ELR (cell line): ENCODE measurements at places on chromosomes 5 and 9.
A peak's percentile ranks its signal among the peaks of the same experiment; 100 is the strongest.

- peak; percentile 89 for DNase-seq
Observed at GRCh38 chr5:172716796-172717313, 54.1 kb downstream of the DUSP1 start.

DNA sequence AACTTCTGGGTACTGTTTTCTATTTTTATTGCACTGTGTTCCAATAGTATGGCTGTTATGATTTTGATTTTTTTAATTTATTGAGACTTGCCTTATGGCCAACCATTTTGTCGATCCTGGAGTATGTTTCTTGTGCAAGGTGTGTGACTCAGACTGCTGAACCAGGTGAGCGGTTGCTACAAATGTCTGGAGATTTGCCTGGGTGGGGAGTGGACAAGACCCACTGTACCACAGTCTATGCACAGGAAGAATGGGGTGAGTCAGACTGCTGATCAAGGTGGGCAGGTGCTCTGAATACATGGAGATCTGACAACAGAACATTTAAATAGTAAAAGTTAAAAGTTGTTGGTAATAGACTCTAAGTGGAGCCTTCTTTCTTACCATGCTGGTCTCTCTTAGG, 609.2 kb downstream of the CSNK1G3 start:
- no peak for DNase-seq

DNA sequence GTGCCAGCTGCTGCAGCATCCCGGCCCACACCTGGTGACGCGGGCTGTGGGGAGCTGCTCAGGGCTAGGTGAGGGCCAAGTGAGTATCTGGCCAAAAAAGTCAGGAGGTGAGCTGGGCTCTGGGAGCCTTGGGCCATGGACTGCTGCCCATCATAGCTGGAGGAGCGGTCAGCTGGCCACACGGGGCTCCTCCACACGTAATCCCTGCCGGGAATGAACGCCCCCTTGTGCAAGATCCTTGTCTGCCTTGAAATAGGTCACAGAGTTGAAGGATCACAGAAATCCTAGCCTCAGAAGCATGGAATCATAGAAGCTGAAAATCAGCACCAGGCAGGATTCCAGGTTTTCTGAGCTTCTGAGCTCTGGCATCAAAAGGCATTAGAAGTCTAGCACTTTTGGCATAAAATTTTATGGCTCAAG, 16.8 kb upstream of the COL27A1 start:
- DNase-seq = no peak

- DNase-seq = no peak
Observed at GRCh38 chr5:132998556-132998955, 27.8 kb downstream of the ZCCHC10 start.

GRCh38 chr5:5487585-5488360, 65.3 kb downstream of the ICE1 start:
- DNase-seq = no peak

DNA sequence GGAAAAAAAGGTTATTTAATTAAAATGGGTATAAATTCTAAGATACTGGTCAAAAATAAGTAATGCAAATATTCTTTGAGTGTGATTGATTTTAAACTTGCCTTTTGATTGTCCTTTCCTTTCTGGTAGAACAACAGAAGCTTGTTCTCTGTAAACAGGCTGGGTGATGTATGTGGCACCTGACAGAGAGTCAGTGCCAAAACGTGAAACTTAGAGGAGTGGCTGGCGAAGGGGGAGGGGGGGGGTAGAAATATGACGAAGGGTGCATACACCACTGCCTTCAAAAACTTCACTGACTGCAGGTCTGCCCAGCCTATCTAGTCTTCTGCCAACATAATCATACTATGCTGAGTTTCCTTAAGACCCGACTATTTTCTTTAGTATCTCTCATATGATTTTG, 629.8 kb upstream of the SEMA6A start:
- DNase-seq = no peak

DNA sequence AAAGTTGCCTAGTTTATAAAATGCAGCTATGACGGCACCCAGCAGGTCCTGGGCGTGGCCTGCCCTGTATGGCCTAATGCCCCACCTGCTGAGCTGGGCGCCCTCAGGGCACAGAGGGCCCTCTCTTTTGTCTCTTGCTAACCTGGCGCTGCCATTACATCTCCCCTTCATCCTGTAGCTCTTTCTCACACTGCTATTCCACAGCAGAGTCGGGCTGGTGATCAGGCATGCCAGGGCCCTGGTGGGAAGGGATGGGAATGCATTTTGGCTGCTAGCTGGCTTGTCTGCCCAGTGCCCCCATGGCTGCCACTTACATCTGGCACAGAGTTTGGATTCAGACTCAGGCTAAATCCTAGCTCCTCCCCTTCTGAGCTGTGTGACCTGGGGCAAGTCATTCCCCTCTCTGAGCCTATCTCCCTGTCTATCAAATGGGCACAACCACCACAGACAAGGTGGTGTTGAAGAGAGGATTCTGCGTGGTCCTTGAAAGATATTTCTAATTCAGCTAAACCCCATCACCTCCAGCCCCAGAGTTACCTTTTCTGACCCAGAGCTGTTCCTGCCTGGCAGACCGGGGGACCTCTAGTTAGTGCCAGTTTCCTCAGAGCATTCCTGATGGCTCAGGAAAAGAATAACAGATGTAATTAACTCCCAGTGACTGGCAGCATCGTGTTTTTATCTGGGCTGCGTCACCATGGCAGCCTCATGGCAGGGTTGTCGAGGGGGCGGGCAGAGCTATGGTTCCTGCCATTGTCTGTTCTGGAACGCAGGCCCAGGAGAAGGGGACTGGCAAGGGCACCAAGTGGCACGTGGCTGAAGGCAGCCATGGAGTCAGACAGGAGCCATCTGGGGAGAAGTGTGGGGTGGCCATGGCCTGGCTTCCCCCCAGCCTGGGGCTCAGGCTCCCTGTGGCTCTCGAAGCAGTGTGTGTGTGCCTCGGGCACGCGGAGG, 6.3 kb downstream of the PRR7 start:
- DNase-seq = no peak

DNA sequence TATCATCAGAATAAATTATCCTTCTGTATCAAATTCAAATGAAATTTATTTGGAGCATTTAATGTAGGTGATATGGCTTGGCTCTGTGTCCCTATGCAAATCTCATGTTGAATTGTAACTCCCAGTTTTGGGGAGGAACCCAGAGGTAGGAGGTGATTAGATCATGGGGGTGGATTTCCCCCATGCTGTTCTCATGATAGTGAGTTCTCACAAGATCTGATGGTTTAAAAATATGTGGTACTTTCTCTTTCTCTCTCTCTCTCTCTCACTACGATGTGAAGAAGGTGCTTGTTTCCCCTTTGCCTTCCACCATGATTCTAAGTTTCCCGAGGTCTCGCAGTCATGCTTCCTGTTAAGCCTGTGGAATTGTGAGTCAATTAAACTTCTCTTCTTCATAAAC, 678.4 kb upstream of the RGMB start:
- peak; percentile 36 for DNase-seq

DNA sequence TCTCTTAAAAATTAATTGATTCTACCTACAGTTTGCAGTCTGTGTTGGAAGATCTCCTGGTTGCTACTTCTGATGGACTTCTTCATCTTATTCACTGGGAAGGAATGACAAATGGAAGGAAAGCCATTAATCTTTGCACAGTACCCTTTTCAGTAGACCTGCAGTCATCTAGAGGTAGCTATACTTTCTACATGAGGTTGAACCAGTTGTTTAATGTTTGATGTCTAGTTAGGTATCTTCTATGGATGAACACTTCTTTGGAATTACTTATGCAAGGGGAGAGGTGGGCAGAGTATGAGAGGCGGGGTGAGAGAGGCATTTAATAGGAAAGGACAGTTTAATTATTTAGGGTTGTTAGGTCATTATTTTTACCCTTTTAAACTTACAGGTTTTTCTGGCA, 91.2 kb downstream of the RIC1 start:
- DNase-seq = no peak

GRCh38 chr5:95519151-95519550, 35.6 kb downstream of the SKIC3 start:
- DNase-seq = no peak

DNA sequence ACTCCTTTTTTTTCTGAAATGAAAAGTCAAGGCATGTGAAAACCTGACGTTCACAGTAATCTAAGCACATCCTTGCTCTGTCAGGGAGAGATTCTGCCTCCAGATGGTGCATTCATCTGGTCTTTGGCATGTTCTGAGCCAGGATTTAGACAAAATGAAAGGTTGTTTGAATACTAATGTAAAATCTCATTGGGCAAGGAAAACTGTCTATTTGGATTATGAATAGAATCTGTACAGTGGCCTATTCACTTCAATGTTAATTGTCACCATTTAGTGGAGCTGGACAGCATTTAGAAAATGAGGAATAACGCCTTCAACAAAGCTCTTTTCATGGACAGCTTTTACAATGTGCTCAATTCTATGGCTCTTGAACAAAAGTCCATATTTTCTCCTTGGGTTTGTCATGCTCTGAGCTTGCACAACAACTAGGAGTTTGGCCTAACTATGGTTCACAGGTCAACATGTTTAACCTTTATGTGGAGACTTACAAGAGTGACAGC, 28.9 kb downstream of the ARHGEF28 start:
- no peak for DNase-seq

GRCh38 chr9:98465799-98466198, 210.3 kb upstream of the TBC1D2 start:
- DNase-seq = no peak

- no peak for DNase-seq
Observed at GRCh38 chr5:171835066-171835465, 49.4 kb downstream of the SMIM23 start.

DNA sequence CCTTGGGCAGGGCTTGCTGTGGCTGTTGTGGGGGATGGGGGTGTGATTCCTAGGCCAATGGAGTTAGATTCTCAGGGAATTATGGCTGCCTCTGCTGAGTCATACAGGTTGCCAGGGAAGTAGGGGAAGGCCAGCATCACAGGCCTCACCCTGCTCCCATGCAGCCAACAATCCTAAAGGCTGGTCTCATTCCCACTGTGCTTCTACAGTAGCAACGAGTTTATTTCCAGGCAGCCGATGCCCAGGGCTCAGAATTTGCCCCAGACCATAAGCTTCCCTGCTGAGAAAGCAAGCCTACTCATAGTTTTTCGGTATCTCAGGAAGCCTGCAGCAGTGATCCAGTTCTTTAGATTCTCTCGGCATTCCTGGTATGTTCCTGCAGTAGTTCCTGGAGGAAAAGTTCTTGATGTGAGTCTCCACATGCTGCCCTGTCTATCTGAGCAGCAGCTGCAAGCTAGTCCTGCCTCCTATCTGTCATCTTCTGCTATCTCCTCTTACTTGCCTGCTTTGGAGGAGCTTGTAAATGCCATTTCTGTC, 59.3 kb upstream of the SELENOP start:
- no peak for DNase-seq

- peak; percentile 63 for DNase-seq
Observed at GRCh38 chr5:138282920-138283742, 8.7 kb upstream of the GFRA3 start.

- DNase-seq = peak; percentile 93
Observed at GRCh38 chr5:65742565-65743231, 20.7 kb downstream of the NLN start.

- DNase-seq = no peak
Observed at GRCh38 chr5:31380049-31380448, 151.8 kb downstream of the DROSHA start.

GRCh38 chr5:39709032-39709431, 284.3 kb upstream of the DAB2 start:
- DNase-seq = no peak

DNA sequence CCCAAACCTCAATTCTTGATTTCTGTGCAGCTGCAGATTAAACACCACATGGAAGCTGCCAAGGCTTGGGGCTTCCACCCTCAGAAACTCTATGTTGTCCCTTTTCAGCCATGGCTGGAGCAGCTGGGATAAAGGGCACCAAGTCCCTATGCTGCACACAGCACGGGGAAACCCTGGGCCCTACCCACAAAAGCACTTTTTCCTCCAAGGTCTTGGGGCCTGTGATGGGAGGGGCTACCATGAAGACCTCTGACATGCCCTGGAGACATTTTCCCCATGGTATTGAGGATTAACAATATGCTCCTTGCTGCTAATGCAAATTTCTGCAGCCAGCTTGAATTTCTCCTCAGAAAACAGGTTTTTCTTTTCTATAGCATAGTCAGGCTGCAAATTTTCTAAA, 41.8 kb upstream of the CDH9 start:
- no peak for DNase-seq

DNA sequence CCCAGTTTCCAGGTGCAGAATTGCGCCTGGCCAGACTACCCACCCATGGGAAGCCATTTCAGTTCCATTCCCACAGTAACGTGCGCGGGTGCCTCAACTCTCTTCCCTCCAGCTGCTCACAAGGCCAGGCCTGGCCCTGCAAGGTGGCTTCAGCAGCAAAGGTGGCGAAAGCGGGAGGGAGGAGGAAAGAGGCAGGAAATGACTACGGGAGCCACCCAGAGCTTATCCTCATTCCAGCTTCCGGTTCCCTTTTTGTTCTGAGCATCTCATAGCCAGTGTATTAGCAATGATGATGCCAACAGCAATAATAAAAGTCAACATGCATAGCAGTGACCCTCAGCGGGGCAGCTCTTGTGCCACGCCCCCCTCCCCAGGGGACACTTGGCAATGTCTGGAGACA, 101.5 kb upstream of the BOD1 start:
- DNase-seq = peak; percentile 19

- no peak for DNase-seq
Observed at GRCh38 chr5:10278658-10279279, 28.7 kb downstream of the CCT5 start.

- DNase-seq = no peak
Observed at GRCh38 chr9:68690088-68690487, 15.0 kb upstream of the PIP5K1B start.

DNA sequence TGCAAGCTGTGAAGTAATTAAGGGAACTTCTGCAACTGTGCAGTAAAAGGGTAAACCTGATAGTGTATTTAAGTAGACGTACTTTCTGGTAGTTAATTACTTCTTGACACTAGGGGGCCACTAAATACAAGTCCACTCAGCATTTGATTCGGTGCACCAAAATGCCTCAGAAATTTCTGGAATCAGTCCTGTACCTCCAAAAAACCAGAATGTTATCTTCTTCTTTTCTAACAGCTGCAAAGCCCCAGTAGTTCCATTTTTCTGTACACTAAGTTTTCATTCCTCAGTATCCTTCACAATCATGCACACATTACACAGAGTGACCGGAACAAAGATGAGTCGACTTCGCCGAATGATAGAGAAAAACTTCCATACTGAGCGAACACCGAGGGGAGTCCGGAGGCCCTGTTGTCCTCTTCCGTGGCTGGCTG, 484 bp downstream of the GFM2 start:
- DNase-seq = peak; percentile 63

- no peak for DNase-seq
Observed at GRCh38 chr9:715743-716400, 125.6 kb upstream of the DMRT1 start.

GRCh38 chr9:129934041-129934591, 98.9 kb downstream of the USP20 start:
- no peak for DNase-seq

- no peak for DNase-seq
Observed at GRCh38 chr9:116726602-116727001, 39.5 kb downstream of the TRIM32 start.

DNA sequence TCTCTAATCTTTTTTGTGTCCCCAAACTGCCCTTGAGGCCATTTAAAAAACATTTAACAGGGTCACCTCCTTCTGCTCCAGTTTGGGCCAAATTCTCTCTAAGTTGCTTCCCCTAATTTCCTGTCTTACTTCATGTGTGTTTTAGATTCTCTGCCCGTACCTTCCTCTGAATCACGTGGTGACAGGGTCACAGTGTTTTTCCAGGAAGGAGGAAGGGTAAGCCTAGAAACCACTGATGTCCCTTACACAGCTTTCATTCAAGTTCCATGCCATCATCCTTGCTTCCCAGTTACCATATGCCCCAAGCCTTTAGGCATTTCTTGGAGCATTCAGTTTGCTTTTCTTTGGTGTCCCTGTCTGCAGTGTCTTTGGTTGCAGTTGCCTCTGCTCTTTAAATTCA, 42.4 kb upstream of the MACIR start:
- DNase-seq = peak; percentile 16
